ENCODE measurements at places on chromosomes 4 and X.

GRCh38 chrX:11478026-11478425 is 184.8 kb downstream of the AMELX start:
- DNase-seq = no peak

DNA sequence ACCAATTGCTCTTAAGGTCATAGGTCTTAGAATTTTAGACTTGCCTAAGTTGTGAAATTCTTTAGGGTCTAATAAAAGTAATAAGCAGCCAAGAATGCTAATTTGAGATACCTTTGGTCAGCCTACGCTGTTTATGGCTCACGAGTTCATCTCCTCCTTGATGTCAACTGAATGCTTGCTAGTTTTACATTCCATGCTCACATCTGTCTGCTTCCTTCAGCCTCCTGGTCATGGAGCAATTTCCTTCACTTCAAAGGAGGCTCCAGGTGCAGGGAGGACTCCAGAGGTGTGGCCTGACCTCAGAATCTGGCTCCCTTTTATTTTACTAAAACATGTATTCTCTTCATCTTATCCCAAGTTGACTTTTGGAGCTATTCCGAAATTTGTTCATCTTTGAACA is 23.3 kb upstream of the LNX1 start:
- DNase-seq = no peak

DNA sequence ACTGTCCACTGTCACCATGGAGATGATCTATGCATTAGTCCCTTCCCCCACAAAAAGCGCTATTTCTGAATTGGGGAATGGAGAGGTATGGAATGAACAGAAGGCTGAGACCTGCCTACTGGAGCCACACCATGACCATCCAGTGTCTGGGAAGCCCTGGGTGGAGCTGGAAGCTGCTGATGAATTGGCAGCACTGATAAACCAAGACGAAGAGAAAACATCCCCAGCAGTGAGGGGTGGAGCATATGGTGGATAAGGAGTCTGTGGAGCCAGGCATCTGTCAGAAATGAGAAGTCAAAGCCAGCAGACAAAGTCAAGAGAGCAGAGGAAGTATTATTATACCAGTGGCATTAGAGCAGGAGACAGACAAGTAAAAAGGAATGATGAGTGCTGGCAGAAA is 13.2 kb downstream of the CC2D2A start:
- no peak for DNase-seq

DNA sequence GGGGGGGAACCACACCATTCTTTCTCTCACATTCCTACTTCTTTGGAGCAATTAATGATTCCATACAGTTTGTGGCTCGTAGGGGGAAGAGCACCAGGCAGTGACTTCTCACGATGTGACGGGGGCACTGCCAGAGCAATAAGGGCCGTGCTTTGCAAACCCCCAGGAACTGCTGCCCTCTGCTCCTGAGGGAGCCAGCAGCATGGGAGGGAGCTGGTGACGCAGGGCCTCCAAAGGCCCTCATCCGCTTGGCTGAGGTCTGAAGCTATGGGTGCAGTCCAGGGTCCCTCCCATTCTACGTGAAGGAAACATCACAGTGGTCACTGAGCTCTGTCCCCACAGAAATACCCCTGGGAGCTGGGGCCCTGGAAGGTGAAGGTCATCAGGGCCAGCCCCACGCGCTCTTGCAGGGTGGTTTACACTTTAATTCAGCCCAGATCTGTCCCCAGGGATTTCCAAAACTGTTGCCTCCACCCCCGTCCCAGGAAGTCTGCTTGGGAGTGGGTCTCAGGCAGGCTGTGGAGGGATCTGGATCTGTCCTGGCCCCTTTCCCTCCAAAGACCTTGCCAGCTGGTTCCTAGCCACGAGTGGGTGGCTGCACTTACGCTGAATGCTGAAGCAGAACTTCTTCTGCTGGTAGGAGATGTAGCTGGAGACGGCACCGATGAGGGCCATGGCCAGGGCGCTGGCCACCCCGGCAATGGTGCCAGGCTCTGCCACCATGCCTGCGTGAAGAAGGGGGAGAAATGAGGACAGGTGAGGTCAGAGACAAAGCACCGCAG is 82.6 kb downstream of the MTMR1 start:
- DNase-seq = no peak

GRCh38 chr4:73343432-73343831 is 60.7 kb upstream of the ALB start:
- DNase-seq = no peak

GRCh38 chrX:128106630-128107029 is 54.4 kb upstream of the ACTRT1 start:
- no peak for DNase-seq

DNA sequence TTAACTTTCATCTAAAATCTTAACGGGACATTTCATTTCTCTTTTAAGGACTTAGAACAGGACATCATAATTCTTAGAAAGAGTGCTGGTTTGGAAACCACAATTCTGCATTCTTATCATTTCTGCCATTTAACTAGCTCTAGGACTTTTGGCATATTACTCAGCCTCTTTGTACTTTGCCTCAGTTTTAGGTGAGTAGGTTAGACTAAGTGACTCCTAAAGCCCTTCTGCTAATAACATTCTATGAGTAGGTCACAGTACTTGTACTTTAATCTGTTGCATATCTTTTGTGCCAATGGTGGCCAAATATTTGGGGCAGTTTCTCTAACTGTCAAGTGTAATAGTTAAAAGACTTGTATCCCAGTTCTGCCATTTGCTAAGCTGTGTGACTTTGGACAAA is 115.4 kb upstream of the NUDT6 start:
- no peak for DNase-seq

GRCh38 chrX:132294776-132295495 is 75.7 kb upstream of the RAP2C start:
- DNase-seq = no peak

DNA sequence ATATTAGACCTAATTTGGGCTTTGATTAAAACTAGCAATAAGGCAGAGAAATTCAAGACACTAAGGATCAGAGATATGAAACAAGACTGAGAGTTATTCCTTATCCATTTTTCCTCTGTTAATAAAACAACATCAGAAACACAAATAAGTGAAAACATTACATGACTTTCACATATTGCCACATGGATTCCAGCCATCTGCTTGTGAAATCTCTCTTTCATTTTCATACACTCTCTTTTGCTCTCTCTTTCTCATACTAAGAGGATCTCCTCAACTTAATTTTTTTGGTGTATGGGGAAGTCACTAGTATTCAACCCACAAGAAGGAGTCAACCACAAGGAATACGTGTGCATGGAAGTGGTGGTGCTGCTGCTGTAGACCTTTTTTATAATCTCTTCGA is 183.0 kb downstream of the LDB2 start:
- DNase-seq = no peak

DNA sequence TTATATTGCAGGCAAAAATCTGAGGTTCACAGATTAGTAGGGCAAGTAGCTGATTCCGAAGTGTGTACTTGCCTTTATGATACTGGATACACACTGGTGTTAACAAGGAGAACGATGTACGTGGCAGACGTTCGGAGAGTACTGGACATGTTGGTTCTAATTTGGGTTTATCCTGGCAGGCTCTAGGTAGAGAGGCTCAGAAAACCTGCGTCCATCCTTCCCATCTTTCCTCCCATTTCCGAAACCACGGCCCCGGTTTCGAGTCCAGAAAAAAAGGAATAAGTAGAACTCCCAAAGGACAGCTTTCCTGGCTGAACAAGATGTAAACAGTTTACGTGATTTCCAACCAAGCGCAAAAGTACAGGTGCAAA is 351 bp upstream of the SLC30A9 start:
- no peak for DNase-seq

GRCh38 chr4:169124661-169125060 is 114.6 kb upstream of the CBR4 start:
- DNase-seq = no peak

GRCh38 chr4:82624819-82625218 is 63.0 kb upstream of the TMEM150C start:
- DNase-seq = no peak

GRCh38 chr4:94931626-94932025 is 173.9 kb downstream of the BMPR1B start:
- no peak for DNase-seq

GRCh38 chr4:8352368-8353157 is 83.0 kb downstream of the HTRA3 start:
- DNase-seq = no peak

DNA sequence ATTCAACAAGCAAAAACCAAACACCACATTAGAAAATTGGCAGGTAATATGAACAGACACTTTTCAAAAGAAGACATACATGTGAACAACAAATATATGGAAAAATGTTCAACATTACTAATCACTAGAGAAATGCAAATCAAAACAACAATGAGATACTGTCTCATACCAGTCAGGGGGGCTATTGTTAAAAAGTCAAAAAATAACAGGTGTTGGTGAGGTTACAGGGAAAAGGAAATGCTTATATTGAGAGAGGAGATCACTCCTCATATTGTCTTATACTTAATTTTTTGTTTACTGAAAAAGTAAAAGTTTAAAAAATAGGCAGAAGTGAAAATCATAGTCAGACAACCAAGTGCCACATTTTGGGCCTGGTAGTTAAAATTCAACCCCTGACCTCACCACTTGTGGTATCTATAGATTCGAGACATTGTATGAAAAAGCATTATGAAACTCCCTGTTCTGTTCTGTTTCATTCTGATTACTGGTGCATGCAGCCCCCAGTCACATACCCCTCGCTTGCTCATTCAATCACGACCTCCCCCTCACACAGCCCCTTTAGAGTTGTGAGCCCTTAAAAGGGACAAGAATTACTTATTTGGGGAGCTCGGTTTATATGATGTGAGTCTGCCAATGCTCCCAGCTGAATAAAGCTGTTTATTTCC is 153.7 kb upstream of the FGF16 start:
- no peak for DNase-seq
